Esophagus squamous epithelium (tissue), 5 donors: ENCODE measurements at places on chromosomes 12 and 14. TPM values are rescaled to one million over a fixed set of nuclear protein-coding genes. Genes with fewer than 3 reads are reported as not detected.

DHRS2 gene
- not detected for total RNA-seq

C12orf54 gene
- 1.5 TPM for total RNA-seq

NKX2-1 gene
- not detected for total RNA-seq

RAD51AP1 gene
- 4.4 TPM for total RNA-seq

NFATC4 gene
- 15.5 TPM for total RNA-seq

LMO3 gene
- 5.0 TPM for total RNA-seq
